ENCODE measurements at places on chromosomes 4 and X. TPM values are rescaled to one million over a fixed set of nuclear protein-coding genes. Genes with fewer than 3 reads are reported as not detected.

Gene MAGEA6
- total RNA-seq, result not detected

Gene PALLD
- total RNA-seq, result 439 TPM

Gene GAR1
- total RNA-seq, result 7.2 TPM

Gene TEX13B
- total RNA-seq, result not detected

Gene CD40LG
- 0.23 TPM for total RNA-seq

Gene ATP2B3
- total RNA-seq, result not detected

Gene PDHA1
- 238 TPM for total RNA-seq

Gene DAPP1
- 0.15 TPM for total RNA-seq

Gene EPGN
- not detected for total RNA-seq

Gene RXFP1
- not detected for total RNA-seq

Gene ARMCX1
- total RNA-seq, result 13.9 TPM

Gene SCML2
- total RNA-seq, result 0.42 TPM

Gene ALAS2
- total RNA-seq, result not detected

Gene MAGEA11
- not detected for total RNA-seq

Gene ZCCHC18
- not detected for total RNA-seq

Measured in gastrocnemius medialis (tissue), 4 donors.